ENCODE measurements at places on chromosomes 2 and 18.

DNA sequence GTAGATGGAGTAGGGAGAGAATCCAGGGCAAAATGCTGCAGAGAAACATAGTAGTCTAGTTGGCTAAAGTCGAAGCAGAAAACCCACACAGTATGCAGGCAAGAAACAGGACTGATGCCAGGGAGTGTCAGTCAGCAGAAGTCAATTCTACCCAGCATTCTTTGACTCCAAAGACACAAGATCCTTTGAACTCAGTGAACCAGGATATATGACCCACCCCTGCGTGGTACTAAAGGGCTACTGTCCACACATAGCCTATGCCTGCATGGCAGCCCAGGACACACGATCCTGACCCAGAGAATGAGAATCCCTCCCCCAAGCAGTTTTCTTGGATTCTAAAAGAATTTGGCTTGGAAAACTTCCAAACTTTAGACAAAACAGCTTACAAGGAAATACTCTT lies 42.5 kb downstream of the ALK start:
- no peak for DNase-seq

DNA sequence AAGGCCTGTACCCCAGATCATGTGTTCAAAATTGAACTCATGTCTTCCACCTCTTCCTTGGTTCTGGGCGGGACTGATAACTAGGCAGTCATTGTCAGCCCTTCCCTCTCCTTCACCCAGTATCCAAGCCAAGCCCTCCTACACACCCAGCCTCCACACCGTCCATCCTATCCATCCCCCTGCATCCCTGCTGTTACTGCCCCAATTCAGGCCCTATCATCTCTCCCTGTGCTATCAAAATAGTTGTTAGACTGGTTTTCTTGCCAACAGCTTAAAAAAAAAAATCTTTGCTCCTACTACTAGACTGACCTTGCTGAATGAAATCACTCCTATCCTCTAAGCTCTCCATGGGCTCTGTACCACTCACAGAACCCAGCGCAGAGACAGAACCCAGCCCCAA lies 32.8 kb downstream of the TGFA start:
- no peak for DNase-seq

DNA sequence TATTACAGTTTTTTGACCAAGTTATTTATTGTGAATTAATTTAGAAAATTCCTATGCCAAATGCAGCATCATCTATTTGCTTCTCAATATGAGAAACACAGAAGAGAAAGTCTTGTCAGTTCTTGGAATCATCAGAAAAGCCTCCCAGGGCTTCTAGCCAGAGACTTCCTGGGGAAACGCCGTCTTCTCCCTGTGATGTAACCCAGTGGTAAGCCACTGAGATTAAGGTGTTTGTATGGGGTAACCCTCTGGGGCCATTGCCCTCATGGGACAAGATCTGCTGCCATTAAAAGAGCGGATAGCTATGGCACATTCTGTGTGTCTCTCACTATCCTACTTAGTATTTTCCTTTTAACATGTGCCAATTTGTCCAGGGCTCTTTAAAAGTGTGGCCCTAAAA lies 28.0 kb downstream of the ANKRD29 start:
- DNase-seq = no peak

GRCh38 chr2:209305026-209305425 lies 118.8 kb upstream of the MAP2 start:
- DNase-seq = no peak

- DNase-seq = no peak
Measured at GRCh38 chr2:221463241-221463896, 108.7 kb downstream of the EPHA4 start.

DNA sequence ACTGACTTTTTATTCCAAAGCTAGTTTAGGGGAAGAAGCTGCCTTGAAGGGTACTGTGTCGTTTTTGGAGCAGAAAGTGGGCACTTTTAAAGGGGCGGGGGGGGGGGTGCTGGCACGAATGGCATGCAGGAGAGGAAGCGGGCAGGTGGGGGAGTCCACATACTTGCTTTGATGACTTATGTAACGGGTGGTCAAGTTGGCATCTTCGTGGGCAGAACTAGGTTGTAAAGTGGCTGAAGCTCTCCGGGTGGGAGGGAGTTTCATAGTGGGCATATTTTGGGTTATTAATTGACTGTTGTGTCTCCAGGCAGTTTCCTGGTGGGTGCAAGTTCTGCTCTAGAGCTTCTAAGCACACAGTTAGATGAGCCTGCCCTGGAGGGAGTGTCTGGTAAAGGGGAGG lies 19.9 kb downstream of the PCARE start:
- no peak for DNase-seq

DNA sequence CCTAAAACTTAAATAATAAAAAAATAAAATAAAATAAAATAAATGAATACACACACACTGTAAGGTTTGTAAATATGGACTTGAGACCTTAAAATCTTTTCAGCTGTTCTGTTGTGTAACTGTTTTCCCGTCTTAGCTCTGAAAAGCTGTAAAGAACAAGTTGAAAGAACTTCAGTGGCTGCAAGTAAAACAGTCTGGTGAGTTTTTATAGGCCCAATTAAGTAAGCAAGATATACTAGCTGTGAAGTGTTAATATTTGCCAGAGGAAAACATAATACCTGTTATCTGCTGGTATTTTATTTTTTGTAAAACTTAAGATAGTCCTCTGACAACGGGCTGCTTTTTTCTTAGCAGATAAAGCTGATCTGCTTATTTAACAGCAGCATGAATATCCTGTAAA lies 176.9 kb upstream of the NRP2 start:
- no peak for DNase-seq

GRCh38 chr2:160165996-160166395 lies 34.1 kb downstream of the ITGB6 start:
- no peak for DNase-seq

DNA sequence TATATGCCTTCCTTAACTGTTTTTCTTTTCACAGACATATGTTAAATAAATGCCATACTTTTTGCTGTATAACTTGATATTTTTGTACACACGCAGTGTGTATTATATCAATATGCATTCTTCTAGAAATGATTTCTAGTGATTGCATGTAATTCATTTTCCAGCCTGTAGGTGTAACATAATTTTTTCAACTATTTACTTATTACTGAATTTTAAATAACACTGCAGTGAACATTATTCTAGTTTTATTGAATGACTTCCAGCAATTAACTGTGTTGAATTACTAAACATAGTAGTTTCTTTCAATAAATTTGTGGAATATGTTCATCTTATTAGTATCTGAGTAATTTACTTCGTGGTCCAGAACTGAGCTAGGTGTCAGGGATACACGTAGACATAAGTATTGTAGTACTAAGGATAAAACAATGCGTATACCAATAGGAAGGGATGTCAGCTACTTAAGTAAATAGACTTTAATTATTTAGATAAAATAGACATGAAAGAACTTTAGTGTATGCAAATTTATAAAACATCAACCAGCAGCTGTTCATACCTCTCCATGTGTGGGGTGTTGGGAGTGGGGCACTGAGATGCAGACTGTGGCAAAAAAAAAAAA lies 28.0 kb downstream of the TANC1 start:
- DNase-seq = no peak

- no peak for DNase-seq
Measured at GRCh38 chr2:143545949-143546255, 416.7 kb downstream of the ARHGAP15 start.

DNA sequence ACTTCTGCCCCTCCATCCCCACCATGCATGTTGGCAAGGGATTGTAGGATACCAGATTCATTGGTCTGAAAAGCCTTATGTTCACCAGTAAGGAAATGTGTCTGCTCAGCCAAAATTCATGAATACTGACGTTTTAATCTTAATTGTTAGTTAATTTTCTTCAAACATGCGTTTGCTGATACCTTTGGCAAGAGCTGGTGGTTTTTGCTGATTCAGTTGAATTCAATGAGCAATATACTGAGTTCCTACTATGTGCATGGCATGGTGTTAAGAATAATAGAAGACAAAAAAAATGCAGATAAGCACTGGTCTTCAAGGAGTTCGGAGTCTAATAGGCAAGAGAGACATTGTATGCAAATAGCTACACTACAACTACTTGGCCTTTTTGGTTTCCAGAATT lies 811.6 kb downstream of the BCL11A start:
- no peak for DNase-seq

DNA sequence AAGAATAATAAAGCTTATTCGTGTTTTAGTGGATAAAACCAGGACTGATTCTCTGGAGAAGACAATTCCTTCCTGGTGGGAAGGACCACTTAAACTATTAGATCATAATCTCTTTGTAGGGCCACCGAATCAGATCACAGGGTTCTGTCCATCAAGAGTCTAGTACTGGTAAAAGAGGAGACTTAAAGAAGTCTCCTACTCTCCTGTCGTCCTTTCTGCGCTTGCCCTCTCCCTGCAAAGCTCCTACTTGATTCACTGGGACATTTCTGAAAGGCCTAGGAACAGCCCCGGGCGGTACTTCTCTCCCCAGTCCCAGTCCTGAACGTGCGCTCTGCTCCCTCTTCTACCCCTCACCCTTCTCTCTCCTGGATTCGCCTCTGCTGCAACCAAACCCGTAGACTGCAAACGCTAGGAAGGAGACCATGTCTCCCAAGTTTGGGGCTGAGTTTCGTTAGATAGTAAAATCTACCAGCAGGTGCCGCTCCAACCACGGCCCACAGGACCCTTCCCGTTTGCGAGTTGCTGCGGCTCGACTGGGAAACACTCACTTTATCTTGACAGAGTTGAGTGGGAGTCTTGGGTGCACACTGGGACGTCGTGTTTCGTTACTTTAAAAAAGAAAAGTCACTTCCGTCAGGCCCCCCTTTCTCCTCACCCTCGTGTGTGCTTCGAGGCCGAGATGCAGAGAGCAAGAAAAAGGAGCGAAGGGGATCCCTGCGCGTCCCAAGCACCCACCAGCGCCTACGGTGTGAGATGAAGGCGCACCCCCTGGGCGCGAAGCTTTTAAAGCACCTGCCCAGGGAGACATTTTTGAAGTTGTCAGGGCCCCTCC lies 923 bp downstream of the FIGLA start:
- peak; percentile 77 for DNase-seq

DNA sequence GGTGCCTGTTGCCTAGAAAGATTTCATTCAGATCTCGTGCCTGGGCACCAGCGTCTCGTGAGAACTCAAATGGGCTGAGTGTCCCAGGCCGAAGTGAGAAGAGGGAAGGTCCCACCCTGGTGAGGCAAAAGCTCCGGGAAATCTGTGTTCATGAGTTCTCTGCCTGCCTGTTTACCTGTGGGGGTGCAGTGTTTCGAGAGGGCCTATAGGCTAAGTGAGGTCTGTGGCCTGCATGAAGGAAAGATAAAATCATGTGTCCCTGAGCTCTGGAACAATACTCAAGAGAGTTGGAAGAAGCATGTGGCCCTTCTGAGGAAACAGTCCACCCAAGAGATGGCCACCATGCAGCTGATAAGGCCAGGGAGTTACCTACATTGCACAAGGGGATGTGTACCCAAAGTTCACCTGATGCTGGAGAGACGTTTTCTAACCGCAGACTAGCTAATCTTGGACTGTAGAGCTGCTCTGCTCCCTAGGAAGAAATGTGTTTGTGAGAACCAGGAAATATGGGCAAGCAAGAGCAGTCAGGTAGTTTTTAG lies 63.5 kb upstream of the ST3GAL5 start:
- no peak for DNase-seq

GRCh38 chr18:30359521-30359920 lies 683.0 kb downstream of the DSC3 start:
- DNase-seq = no peak

GRCh38 chr2:136538489-136538888 lies 226.9 kb upstream of the THSD7B start:
- no peak for DNase-seq

DNA sequence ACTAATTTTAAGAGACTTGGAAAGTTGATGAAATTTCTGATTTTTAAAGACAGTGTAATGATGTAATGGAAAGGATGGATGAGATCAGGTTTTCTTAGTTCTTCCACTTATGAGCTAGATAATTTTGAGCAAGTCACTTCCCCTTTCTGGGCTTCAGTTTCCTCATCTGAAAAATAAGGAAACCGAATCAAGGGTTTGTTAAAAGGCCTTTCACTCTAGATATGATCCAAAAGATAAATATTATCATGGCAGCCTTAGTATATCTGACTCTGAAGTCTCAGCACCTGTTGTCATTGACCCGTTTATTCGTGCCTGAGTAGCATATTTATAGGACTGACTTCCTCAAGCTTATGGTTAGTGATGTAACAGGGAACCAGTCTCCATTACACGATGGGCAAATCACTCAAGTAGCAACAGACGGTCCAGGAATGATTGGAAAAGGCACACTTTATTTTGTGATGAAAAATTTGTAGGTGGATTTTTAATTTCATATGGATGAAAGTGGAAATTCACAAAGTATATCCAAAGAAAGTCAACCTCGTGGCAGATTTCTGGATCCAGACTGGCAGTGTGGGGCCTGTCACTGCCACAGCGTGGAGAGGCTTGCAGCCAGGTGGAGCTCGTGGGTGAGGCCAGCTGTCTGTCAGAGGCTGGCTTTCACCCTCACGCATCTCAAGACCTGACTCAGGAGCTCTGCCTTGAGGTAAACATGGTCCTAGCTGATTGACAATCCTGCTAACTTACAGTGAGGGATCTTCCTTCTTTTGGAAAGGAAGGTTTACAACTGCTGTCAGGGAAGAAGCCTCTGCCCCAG lies 137.9 kb upstream of the CXCR4 start:
- peak; percentile 32 for DNase-seq

- no peak for DNase-seq
Measured at GRCh38 chr2:28153851-28154250, 238.8 kb upstream of the FOSL2 start.

DNA sequence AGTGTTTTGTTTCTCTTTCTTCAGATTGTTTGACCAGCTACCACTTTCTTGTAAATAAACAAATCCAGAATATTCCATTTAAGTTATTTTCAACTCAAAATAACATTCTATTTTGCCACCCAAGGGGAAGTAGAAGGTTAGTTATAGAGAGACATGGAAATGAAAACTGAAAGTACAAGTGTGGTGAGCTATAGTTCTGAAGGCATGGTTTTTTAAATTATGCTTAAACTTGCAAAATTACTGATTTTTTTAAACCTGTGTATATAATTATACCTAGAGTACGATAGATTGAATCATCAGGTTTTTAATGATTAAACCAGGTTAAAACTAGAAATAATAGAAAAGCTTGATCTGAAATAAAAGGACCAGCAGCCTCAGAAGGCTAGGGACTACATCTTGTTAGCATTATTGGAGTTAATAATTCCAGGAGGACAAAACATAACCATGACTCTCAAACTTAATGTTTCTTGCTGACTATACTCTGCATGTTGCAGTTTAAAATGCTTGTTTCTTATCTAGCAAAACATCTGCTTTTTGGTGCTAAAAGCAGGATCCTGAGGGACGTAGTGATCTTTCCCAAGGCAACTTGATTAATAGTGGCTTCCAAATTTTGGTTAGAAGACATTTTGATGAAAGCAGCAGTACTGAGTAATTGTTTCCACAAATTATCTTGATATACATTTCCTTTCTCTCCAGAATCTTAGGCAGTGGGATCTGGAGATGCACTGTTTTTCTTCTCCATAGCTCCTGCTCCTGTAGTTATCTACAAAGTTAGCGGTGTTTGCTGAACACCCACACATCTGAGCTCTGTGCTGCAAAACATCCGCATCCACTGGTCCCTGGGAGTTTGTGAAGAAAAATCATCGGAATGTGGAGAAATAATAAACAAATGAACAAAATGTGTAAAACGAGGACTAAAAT lies 327.2 kb upstream of the PKDCC start:
- no peak for DNase-seq

GRCh38 chr18:26268454-26268853 lies 42.2 kb downstream of the TAF4B start:
- no peak for DNase-seq
